Upper lobe of right lung (tissue), 1 donor: ENCODE measurements at places on chromosomes 7 and 10.

GRCh38 chr7:41808541-41808940, 105.7 kb upstream of the INHBA start:
- no peak for DNase-seq
- no peak overlapping the region for H3K4me3 ChIP-seq
- no peaks in the 10 kb centered on the region for H3K27me3 ChIP-seq
- no peaks in the 10 kb centered on the region for H3K4me1 ChIP-seq

- H3K4me1 ChIP-seq: no peaks in the 10 kb centered on the region
- no peaks in the 10 kb centered on the region for H3K27me3 ChIP-seq
- no peak for DNase-seq
- no peaks in the 10 kb centered on the region for H3K36me3 ChIP-seq
- no peak overlapping the region for H3K4me3 ChIP-seq
Measured at GRCh38 chr7:114650491-114650890, 235.9 kb downstream of the FOXP2 start.

DNA sequence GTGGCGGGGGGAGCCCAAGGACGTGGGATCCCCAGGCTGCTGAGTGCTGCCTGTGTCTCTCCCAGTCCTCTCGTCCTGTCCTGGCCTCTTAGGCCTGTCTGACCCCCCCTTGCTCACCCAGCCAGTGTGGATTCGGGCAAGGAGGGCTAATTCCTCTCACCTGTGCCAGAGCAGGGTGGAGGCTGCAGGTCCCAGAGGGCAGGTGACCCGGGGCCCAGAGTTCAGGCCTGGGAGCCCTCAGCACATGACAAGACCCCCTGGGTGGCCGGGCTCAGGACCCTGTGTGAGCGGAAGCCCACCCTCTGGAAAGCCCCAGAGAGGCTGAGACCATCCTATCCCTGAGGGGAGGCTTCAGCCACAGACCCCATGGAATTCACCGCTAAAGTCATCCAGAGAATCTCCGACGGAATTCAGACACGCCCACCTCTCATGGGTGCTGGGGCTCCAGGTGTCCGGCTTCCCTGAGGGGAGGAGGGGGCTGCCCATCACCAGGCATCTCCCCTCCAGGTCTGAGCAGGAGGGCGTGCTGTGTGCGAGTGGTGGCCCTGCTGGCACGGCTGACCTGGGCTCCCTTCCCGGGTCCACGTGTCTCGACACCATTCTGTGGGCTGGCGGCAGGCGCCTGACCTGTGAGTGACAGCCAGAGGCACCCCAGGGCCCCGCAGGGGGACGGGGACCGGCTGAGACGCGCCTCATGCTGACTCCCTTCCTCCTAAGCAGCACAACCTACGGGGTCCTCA, 5.0 kb downstream of the KNDC1 start:
- no peaks in the 10 kb centered on the region for H3K36me3 ChIP-seq
- no peak overlapping the region for H3K27ac ChIP-seq
- H3K27me3 ChIP-seq: peaks cover 30% of the 10 kb centered on the region
- H3K4me3 ChIP-seq: no peak overlapping the region
- DNase-seq: no peak
- H3K4me1 ChIP-seq: peaks cover 7% of the 10 kb centered on the region

DNA sequence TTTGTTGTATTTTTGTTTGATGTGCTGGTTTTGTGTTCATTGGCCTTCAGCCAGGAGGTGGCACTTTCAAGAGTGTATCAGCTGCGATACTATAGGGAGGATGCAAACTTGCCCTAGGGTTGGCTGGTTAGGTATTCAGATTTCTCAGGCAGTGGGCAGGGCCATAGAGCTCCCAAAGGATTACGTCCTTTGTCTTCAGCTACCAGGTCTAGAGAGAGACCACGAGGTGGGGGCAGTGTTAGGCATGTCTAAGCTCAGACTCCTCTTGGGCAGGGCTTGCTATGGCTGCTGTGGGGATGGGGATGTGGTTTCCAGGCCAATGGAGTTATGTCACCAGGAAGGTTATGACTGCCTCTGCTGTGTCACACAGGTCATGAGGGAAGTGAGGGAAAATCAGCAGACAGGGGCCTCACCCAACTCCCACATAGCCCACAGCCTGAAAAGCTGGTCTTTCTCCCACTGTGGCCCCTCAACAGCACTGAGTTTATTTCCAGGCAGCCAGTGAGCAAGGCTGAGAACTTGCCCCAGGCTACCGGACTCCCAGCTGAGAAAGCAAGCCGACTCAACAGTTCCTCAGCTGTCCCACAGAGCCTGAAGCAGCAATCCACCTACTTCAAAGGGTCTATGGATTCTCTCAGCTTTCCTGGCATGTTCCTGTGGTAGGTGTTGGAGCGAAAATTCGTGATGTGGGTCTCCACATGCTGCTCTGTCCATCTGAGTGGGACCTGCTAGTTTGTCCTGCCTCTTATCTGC, 227.4 kb upstream of the COBL start:
- H3K27ac ChIP-seq: no peak overlapping the region
- no peak overlapping the region for H3K4me3 ChIP-seq
- H3K27me3 ChIP-seq: no peaks in the 10 kb centered on the region
- no peaks in the 10 kb centered on the region for H3K4me1 ChIP-seq
- H3K36me3 ChIP-seq: no peaks in the 10 kb centered on the region

DNA sequence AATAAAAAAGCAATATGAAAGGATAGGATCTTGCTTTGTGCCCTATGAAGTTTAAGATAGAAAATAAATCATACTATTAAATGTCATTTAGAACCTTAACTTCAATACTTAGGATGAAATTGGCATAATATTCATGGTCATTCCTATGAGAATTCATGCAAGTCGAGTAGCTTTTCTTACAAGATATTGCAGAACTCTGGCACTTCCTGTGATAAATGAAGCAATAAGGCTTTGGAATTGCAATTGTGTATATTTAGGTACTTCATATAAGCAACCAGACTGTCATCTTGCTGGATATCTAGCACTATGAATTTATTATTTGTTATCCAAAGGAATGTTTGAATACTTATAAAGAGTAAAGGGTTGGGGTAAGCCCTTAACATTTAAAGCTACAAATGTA, 116.5 kb downstream of the ZNF438 start:
- no peaks in the 10 kb centered on the region for H3K4me1 ChIP-seq
- no peak overlapping the region for H3K4me3 ChIP-seq
- H3K27me3 ChIP-seq: no peaks in the 10 kb centered on the region
- H3K36me3 ChIP-seq: no peaks in the 10 kb centered on the region

- peak; percentile 56 for DNase-seq
- H3K27ac ChIP-seq: no peak overlapping the region
- H3K36me3 ChIP-seq: no peaks in the 10 kb centered on the region
- no peak overlapping the region for H3K4me3 ChIP-seq
- no peaks in the 10 kb centered on the region for H3K27me3 ChIP-seq
Measured at GRCh38 chr10:43199684-43200537, 61.7 kb downstream of the CSGALNACT2 start.

- H3K4me1 ChIP-seq: no peaks in the 10 kb centered on the region
- H3K27me3 ChIP-seq: no peaks in the 10 kb centered on the region
- peak overlapping the region; percentile 25 for H3K4me3 ChIP-seq
Measured at GRCh38 chr7:114415064-114415989, 712 bp downstream of the FOXP2 start.

- H3K36me3 ChIP-seq: no peaks in the 10 kb centered on the region
- no peak overlapping the region for H3K27ac ChIP-seq
- H3K27me3 ChIP-seq: no peaks in the 10 kb centered on the region
- DNase-seq: no peak
Measured at GRCh38 chr7:25194036-25194435, 34.2 kb downstream of the NPVF start.

GRCh38 chr10:131049016-131049415, 262.5 kb downstream of the TCERG1L start:
- no peak overlapping the region for H3K27ac ChIP-seq
- DNase-seq: no peak
- H3K36me3 ChIP-seq: no peaks in the 10 kb centered on the region
- no peak overlapping the region for H3K4me3 ChIP-seq
- H3K27me3 ChIP-seq: peaks cover 13% of the 10 kb centered on the region

DNA sequence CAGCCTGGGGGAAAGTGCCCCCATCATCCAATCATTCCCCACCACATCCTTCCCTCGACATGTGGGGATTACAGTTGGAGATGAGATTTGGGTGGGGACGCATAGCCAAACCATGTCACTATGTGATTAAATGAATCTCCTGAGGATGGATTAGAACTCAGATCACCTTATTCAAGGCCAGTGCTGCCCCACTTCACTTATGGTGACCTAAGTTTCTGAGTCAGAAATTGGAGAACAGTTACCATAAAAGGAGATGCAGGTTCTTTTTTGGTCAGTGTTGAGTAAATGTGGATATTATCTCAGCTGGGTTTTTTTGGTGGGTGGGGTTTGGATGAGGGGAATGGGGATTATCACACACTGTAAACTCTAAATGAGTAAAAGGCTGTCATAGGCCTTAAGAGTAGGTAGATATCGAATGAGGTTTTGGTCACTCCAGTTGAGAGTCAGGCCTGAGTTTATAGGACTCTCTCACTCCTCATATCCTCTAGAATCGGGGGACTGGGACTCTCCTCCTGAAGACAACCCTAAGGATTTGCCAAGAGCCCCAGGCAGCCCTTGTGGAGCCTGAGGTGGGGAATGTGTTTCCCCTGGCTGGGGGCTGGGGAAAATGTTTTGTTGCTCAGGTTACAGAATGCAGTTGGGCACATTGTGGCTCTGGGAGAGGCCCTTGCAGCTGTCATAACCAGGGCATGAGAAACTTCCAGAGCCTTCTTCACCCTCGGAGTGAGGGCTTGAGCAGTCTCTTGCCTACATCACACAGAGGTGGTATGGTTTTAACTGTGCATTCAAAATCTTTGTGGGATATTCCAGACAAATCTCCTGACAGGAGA, 213.0 kb downstream of the BAMBI start:
- no peak overlapping the region for H3K4me3 ChIP-seq
- H3K4me1 ChIP-seq: no peaks in the 10 kb centered on the region
- no peak for DNase-seq
- H3K27ac ChIP-seq: no peak overlapping the region
- H3K36me3 ChIP-seq: no peaks in the 10 kb centered on the region

- no peaks in the 10 kb centered on the region for H3K36me3 ChIP-seq
- no peak for DNase-seq
- H3K4me3 ChIP-seq: no peak overlapping the region
- no peak overlapping the region for H3K27ac ChIP-seq
- no peaks in the 10 kb centered on the region for H3K4me1 ChIP-seq
Measured at GRCh38 chr7:13240349-13240748, 552.9 kb downstream of the ARL4A start.

- no peaks in the 10 kb centered on the region for H3K36me3 ChIP-seq
- H3K27ac ChIP-seq: no peak overlapping the region
- H3K27me3 ChIP-seq: no peaks in the 10 kb centered on the region
- H3K4me1 ChIP-seq: no peaks in the 10 kb centered on the region
- no peak for DNase-seq
- H3K4me3 ChIP-seq: no peak overlapping the region
Measured at GRCh38 chr7:48130658-48131108, 40.6 kb upstream of the ABCA13 start.

- no peaks in the 10 kb centered on the region for H3K4me1 ChIP-seq
- no peak for DNase-seq
- no peak overlapping the region for H3K4me3 ChIP-seq
- no peaks in the 10 kb centered on the region for H3K27me3 ChIP-seq
Measured at GRCh38 chr7:14040528-14040927, 51.1 kb upstream of the ETV1 start.

- no peaks in the 10 kb centered on the region for H3K4me1 ChIP-seq
- H3K4me3 ChIP-seq: no peak overlapping the region
- no peaks in the 10 kb centered on the region for H3K27me3 ChIP-seq
- no peak for DNase-seq
Measured at GRCh38 chr7:87816389-87816788, 59.8 kb downstream of the SLC25A40 start.

DNA sequence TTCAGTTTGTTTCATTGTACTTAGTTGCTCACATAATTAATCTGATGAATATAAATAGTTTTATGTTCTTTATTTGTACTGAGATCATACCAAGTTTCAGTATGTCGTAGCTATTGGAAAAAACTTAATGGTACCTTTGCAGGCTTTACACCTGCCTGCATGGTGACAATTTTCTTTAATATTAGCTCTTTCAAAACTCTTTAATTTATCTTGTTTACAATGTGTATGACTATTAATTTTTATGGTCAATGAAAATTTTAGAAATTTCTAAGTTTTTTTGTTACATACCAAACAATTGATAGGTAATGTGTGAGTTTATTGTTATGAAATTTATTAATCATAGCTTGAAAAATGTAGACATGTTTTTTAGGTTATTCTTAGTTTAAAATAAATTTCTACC, 4.0 kb downstream of the DYNC2I1 start:
- H3K27ac ChIP-seq: no peak overlapping the region
- peaks cover 24% of the 10 kb centered on the region for H3K4me1 ChIP-seq
- no peaks in the 10 kb centered on the region for H3K27me3 ChIP-seq
- DNase-seq: no peak
- H3K36me3 ChIP-seq: no peaks in the 10 kb centered on the region
- H3K4me3 ChIP-seq: no peak overlapping the region

- no peak for DNase-seq
- no peaks in the 10 kb centered on the region for H3K27me3 ChIP-seq
- H3K4me3 ChIP-seq: peak overlapping the region; percentile 9
- H3K4me1 ChIP-seq: peaks cover 67% of the 10 kb centered on the region
- peak overlapping the region; percentile 69 for H3K27ac ChIP-seq
Measured at GRCh38 chr7:130996833-130997231, 262.8 kb upstream of the KLF14 start.

- H3K27ac ChIP-seq: no peak overlapping the region
- no peaks in the 10 kb centered on the region for H3K27me3 ChIP-seq
- no peak for DNase-seq
- H3K4me3 ChIP-seq: no peak overlapping the region
- no peaks in the 10 kb centered on the region for H3K4me1 ChIP-seq
Measured at GRCh38 chr10:112330162-112330561, 43.8 kb upstream of the ACSL5 start.

GRCh38 chr7:19587291-19587690, 121.5 kb downstream of the POLR1F start:
- no peak overlapping the region for H3K27ac ChIP-seq
- H3K4me3 ChIP-seq: no peak overlapping the region
- no peak for DNase-seq
- no peaks in the 10 kb centered on the region for H3K4me1 ChIP-seq
- H3K36me3 ChIP-seq: no peaks in the 10 kb centered on the region

DNA sequence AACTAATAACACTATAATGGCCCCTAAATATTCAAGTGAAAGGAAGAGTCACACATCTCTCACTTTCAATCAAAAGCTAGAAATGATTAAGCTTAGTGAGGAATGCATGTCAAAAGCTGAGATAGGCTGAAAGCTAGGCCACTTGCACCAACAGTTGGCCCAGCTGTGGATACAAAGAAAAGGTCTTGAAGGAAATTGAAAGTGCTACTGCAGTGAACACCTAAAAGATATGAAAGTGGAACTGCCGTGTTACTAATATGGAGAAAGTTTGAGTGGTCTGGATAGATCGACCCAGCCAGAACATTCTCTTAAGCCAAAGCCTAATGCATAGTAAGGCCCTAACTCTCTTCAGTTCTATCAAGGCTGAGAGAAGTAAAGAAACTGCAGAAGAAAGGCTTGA, 12.1 kb upstream of the SNX13 start:
- H3K4me1 ChIP-seq: no peaks in the 10 kb centered on the region
- no peak for DNase-seq
- H3K4me3 ChIP-seq: no peak overlapping the region
- H3K36me3 ChIP-seq: no peaks in the 10 kb centered on the region

- no peak for DNase-seq
- H3K4me1 ChIP-seq: no peaks in the 10 kb centered on the region
- H3K27ac ChIP-seq: no peak overlapping the region
- H3K4me3 ChIP-seq: no peak overlapping the region
- no peaks in the 10 kb centered on the region for H3K27me3 ChIP-seq
Measured at GRCh38 chr7:96558530-96558929, 151.1 kb downstream of the SEM1 start.
